ENCODE measurements at places on chromosomes 3 and 15.

DNA sequence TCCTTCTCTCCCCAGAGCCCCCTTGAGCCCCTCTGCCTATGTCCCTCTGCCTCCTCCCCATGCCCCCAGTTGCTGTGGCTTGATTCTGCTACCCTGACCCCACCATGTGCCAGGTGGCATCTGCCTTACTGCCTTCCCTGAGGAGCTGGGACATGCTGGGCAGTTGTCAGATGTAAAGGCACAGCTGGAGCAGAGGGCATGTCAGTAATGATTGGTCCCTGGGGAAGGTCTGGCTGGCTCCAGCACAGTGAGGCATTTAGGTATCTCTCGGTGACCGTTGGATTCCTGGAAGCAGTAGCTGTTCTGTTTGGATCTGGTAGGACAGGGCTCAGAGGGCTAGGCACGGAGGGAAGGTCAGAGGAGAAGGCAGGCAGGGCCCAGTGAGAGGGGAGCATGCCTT lies 3.5 kb upstream of the PPCDC start:
- DNase-seq: no peak

- DNase-seq: no peak
Observed at GRCh38 chr3:26768068-26768651, 145.6 kb downstream of the LRRC3B start.

DNA sequence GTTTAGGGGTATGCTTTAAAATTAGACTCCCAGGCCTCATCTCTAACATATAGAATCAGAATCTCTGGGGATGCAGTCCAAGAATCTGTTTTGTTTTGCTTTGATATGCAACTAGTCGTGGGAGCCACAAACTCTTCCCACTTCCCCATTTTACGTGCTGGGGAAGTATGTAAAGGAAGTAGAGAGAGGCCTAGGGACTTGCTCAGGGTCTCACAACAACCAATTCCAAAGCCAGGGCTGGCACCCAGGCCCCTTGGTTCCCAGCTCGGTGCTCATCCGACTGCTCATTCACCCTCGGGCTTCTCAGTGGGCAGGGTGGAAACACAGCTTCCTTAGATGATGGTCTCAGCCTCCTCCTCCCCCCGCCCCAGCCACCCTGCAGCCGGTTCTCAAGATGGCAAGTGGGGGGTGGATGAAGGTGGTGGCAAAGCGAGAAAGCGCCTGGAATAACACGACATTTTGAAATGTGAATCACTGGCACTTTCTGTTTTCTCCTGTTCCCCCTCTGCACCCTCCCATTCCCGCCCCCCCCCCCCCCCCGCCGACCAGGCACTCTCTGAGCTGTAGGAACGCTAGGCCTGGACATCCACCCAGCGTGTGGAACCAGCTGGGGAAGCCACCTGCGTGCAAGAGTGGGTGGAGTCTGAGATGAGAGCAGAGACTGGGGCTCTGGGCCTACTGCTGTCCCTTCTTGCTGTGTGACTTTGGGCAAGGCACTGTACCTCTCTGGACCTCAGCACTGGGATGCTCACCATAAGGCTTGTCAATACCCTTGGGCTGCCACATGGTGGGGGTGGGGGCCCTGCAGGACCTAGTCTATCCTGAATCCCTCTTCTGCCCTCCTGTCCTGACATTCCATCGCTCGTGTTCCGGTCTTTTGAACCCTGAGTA lies 214.5 kb downstream of the RPLP1 start:
- DNase-seq: no peak

GRCh38 chr15:65409036-65409631 lies 13.6 kb downstream of the IGDCC4 start:
- no peak for DNase-seq

DNA sequence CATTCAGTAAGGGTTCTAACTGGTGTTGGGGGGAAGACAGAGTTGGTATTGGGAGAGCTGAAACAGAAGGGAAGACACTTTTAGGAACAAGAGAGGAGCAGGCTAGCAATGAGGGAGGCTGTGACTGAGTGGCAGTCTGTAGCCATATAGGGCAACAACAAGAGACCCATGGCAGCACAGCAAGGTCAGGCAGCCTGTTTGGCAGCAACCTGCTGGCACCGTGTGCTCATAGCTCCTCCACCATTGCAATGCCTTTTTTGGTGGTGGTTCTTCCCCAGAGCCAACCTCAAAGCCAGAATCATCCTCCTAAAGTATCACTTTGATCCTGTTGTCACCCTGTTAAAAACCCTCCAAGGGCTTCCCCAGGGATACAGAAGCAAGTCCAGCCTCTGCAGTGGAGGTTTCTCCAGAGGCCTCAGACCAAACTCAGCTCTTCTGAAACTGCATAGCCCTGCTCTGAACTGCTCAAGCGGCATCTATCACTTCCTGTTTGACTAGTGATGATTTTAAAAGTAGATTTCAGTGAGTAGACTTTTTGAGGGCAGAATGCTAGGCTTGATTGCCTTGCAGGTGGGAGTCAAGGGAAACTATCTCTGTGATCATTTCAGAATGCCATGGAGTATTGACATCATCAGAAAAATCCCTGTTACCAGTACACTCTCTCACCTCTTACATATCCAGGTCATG lies 176.9 kb downstream of the STAC start:
- DNase-seq: no peak

- no peak for DNase-seq
Observed at GRCh38 chr3:14810801-14811661, 7.7 kb upstream of the FGD5 start.

- DNase-seq: no peak
Observed at GRCh38 chr15:58551764-58552504, 120.1 kb downstream of the LIPC start.

DNA sequence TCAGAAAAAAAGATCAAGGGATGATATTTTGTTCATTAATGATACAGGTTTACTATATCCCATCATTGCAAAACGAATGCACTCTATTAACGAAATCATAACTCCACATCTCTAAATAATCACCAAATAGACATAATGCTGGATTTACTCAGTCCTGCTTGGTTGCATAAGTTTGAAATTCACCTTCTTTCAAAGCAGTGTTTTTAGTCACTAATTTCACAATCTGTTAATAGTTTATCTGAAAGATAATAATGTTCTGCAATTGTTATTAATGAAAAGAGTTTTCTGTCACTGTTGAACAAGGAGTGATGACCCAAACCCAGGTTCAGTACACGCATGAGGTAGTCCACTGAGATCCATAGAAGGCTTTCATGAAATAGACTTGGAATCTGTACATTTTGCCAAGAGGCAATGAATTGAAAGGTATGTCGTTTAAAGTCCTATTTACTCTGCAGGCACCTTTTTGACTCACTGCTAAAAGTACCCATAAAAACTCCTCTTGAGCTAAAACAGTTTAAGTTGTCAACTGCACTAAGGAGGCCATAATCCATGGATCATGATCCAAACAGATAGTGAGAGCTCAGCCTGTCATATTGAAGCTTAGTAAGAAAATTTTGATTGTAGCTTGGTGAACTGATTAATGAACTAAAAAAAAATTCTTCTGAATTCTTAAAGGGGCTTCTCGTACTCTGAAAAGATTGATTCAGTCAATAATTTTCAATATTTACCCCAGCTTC lies 75.6 kb upstream of the MBNL1 start:
- no peak for DNase-seq

- no peak for DNase-seq
Observed at GRCh38 chr15:50697109-50697797, 10.7 kb upstream of the TRPM7 start.

- no peak for DNase-seq
Observed at GRCh38 chr3:55620351-55621025, 133.4 kb upstream of the WNT5A start.

GRCh38 chr3:85922374-85922773 lies 963.6 kb downstream of the CADM2 start:
- DNase-seq: no peak

DNA sequence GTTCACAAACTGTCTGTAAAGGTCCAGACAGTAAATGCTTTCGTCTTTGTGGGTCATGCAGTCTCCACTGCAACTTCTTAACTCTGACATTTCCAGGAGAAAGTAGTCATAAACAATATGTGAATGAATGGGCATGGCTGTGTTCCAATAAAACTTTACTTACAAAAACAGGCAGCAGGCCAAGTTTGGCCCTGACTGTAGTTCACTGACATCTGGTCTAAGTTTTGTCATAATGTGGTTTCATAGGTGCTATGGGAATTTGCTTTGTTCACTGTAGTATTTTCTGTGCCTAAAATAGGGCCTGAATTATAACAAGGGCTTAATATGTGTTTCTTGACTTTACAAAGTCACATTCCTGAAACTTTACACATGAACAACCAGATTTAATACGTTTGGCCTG lies 186.0 kb upstream of the KBTBD8 start:
- no peak for DNase-seq

DNA sequence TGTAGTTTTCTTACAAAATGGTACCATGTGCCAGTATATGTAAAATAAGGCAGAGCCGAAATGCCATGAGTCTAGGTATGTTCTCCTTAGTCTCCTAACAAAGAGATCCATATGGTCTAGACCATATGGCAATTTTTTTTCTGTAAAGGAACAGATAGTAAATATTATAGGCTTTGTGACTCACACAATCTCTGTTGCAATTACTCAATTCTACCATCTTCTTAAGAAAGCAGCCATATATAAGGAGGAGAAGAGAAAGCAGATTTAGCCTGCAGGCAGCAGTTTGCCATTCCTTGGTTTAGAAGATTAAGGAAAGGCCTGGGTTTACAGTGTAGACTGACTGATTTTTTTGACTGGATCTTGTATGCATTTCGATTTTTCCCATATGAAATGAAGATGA lies 16.3 kb upstream of the BBX start:
- no peak for DNase-seq

- no peak for DNase-seq
Observed at GRCh38 chr3:8658306-8659212, 14.0 kb upstream of the SSUH2 start.

DNA sequence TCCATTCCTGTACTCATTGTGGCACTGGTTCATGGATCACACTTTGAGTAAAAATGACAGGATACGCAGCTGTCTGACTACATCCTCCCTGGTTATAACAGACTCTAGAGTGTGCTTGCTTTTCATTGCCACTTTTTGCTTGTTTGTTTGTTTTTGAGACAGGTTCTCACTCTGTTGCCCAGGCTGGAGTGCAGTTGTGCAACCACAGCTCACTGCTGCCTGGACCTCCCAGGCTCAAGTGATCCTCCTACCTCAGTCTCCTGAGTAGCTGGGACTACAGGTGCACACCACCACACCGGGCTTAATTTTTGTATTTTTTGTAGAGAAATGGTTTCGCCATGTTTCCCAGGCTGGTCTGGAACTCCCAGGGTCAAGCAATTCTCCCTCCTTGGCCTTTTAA lies 89.3 kb upstream of the ROBO2 start:
- DNase-seq: no peak

DNA sequence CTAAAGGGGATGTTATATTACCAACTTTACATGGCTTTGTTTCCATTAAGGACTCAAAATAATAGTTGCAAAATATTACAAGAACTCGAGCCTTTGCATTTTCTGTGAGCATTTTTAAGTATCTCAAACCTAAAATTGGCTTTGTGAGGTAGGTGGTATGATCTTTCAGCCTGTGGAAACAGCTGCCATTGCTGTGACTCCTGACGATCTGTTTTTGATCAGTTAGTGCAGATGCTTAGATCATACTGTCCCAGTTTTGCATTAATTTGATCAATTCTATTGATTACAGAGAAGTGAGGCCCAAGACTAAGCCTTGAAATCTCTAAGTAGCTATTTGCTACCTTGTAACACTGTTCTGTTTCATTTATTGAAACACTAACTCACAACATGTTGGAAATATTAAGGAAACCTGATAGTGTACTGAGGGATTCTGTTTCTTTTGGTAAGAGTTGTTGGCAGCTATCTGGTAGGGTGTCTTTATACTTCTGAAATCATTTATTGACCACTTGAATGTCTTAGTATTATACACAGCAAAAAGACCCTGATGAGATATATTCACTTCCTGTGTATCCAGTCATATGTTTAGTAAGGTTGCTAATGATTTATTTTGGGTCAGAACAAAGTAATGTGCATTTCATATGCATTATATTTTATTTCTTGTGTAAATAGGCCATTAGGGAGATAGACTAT lies 14.8 kb downstream of the SKIL start:
- no peak for DNase-seq

DNA sequence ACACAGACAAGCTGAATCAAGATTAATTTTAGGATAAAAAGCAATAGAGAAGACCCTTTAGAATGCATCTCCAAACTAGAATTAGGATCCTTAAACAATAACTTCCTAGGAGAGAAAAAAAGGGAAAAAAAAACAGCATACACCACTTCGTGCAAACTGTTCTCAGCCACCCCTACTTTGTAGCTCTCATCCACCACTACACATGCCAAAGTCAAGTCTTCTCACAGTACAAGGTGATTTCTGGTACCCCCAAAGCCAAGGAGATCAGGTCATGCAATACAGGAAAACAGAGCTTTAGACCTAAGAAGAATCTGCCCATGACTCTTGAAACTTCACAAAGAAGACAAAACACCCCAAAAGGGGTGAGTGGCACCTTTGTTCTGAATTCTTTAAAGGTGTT lies 166.9 kb downstream of the SUCNR1 start:
- no peak for DNase-seq

DNA sequence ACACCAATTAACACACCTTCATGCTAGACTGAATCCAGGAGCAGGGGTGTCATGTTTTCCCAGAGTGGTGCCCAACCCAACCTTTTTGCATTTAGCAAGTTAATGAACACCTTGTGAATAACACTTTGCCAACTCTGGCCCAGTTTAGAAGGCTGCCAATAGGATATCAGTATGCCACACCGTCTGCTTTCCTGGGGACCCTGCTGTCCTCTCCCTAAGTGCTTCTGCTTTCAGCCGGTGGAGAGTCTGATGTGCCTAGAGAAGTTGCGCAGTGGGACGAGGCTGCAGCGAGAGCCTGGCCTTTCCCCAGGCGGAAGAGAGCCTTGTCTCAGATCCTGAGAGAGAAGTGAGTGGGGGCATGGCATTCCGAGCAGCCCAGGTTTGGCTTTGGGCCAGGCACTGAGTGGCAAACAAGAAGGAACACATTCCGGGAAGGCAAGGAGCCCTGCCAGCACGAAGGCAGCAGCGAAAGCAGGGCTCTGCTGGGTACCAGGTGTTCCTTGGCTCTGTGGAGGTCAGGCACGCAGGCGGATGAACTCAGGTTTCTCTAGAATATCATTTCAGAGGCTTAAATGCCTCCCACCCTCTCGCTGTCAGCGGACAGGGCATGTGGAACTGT lies 36.9 kb downstream of the SENP8 start:
- no peak for DNase-seq
